Naive thymus-derived CD4-positive, alpha-beta T cell (primary cell): ENCODE measurements at places on chromosomes 5 and 9.

GRCh38 chr9:76394195-76394959, at the start of gene RFK:
TSS of gene RFK (minus strand) at chr9:76394426. CDS start at chr9:76394171, 255 bp downstream.
- peak; percentile 89 for DNase-seq

DNA sequence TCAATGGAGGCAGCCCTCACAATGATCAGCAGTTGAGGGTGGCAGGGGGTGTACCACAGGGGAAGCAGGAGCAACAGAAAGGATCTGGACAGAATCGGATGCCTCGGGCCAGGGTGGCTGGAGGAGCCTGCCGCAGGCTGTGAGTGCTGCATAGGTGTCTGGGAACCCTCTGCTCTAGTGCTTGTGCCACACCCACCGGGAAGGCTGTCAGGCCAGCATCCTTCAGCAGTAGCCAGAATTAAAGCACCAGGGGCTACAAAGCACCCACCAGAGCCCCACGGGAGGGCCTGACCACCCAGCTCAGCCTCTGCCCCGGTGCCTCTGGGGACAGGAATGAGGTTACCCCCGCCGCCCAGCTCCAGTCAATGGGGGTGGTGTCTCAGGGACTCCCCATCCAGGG, 49.0 kb downstream of the ARHGEF37 start:
- no peak for DNase-seq

DNA sequence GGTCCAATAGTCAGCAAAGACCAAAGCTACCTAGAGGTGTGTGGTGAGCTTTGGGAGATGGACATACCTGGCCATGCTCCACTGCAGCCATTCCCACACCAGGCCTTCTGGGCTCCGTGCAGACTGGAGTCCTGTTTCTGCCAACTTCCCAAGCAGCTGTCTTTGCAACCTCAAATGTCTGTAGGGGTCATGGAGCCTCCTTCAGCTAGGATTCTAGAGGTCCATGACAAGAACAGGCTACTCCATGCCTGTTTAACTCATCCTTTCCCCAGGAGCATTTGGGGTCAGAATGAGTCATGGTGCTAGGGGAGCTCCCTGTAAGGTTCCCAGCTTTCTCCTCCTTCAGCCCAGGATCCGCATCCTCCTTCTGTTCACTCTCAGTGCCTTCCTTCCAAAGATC, 17.1 kb downstream of the VPS13A start:
- DNase-seq: no peak

- DNase-seq: no peak
These were observed 28.2 kb upstream of the LPAR1 start for GRCh38 chr9:111066468-111066867.

DNA sequence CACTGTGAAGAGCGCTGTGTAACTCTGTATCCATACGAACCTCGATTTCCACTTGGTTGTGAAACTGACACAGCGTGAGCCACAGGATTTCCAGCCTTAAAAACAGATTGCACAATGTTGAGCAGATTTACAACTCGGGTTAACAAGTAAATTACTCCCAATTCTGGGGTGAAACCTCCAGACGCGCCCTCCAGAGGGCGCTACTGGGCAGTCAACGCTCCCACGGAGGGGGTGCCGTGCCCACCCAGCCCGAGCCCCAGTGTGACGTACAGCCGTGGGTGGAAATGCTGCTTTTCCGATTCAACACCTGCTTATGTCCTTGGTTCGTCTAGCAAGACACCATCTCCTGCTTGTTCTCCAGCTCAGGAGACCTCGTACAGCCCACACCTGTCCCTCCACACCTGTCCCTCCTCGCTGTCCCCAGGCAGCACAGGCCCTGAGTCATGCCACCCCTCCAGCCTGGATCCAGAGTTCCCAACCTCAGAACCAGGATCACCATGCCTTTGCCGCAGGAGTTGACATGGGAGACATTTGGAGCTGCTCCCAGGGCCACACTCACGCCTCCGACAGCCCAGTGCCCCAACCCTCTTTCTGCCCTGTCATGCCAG, 34.4 kb upstream of the SLC6A3 start:
- DNase-seq: peak; percentile 42

GRCh38 chr9:123795336-123795735, 134.6 kb downstream of the DENND1A start:
- no peak for DNase-seq

- DNase-seq: peak; percentile 38
These were observed at the start of gene GPSM1 for GRCh38 chr9:136327304-136327974. TSS of gene GPSM1 (plus strand) at chr9:136327539. CDS start at chr9:136327696, 157 bp downstream.

DNA sequence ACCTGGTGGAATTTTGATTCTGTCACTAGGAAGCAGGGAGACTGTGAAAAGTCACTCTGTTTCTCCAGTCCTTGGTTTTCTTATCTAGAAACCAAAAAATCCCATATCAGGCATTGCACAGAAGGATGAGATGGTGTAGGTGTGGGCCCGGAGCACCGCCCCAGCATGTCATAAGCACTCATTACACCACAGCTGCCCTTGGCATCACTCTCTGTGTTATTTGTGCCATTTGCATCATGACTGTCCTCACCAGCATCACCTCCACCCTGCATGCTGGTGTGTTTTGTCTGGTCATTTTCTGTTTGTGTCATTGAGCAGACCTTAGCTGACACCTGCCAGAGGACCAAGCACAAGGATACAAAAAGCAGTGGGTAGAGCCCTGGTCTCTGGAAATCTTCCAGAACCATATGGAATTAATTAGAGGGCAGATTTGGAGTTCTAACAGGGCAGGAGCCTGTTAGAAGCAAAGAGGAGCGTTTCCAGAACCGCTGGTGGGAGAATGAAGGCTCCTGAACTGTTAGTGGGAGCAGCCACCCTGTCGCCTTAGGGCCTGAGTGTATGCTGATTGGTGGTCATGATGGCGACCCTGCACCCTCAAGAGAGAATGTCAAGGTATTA, 99.3 kb downstream of the AMBP start:
- DNase-seq: no peak

GRCh38 chr5:54766748-54767147, 218.6 kb downstream of the ESM1 start:
- no peak for DNase-seq
